ENCODE measurements at places on chromosomes 6 and 20. TPM values are rescaled to one million over a fixed set of nuclear protein-coding genes. Genes with fewer than 3 reads are reported as not detected.

DNA sequence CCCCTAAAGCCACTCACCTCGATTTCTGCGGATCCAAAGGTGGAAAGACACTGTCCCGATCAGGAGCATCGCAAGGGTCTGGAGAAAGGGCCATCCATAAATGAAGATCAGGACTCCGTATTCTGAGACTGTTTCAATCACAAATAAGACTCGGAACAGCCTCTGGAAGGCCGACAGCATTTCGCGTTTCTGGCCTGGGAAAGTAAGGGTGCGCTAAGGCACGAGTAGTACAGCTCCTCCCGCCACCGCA, 44.6 kb downstream of the DPPA5 start:
- DNase-seq, result no peak
- H3K27ac ChIP-seq, result peak overlapping the region; percentile 96
- peak overlapping the region; percentile 96 for H3K4me3 ChIP-seq
- peaks cover 35% of the 10 kb centered on the region for H3K4me1 ChIP-seq

DNA sequence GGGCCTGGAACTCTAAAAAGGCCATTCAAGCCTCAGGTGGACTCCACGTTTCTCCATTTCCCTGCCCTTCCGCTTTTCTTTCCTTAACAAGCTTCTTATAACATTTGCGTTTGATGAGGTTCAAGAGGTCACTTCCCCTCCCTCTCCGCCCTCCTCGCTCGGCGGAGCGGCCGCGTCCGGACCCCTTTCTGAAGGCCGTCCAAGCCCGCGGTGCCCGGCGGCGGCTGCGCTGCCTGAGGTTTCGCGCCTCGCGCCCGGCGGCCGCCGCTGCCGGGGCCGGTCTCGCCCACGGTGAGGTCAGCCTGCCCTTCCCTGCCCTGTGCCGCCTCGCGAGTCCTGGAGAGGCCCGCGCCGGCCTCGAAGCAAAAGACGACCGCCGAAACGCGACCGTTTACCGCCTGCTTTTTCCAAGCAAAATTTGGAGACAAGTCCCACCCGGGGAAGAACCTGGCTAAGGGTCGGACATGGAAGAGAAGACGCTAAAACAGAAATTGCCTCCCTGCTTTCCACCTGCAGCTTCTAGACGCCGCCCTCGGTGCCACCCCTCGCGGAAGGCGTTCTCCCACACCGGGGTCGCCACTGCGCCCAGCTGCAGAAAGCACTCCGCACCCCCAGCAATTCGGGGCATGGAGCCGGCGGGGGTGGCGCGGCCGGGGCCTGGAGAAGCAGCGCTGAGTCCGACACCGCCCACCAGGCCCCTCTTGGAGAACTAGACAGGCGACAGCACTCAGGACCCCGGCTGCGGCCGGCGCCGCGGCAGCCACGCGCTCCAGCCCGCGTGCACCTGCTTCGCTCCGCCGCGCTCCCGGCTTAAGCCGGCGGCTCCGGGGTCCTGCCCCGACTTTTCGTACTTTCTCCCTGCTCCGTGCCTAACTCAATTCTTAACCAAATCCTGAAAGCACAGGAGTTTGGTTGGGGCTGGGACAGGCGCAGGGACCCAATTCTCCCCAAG, 11.0 kb upstream of the FOXF2 start:
- peaks cover 93% of the 10 kb centered on the region for H3K27me3 ChIP-seq
- no peak overlapping the region for H3K4me3 ChIP-seq
- H3K4me1 ChIP-seq, result no peaks in the 10 kb centered on the region
- H3K27ac ChIP-seq, result no peak overlapping the region
- DNase-seq, result no peak
- no peaks in the 10 kb centered on the region for H3K36me3 ChIP-seq

- H3K27me3 ChIP-seq, result no peaks in the 10 kb centered on the region
- DNase-seq, result no peak
- peaks cover 31% of the 10 kb centered on the region for H3K4me1 ChIP-seq
- H3K36me3 ChIP-seq, result peaks cover 3% of the 10 kb centered on the region
- H3K4me3 ChIP-seq, result peak overlapping the region; percentile 13
- peak overlapping the region; percentile 64 for H3K27ac ChIP-seq
Measured at GRCh38 chr6:45677381-45678284, 299.9 kb upstream of the SUPT3H start.

DNA sequence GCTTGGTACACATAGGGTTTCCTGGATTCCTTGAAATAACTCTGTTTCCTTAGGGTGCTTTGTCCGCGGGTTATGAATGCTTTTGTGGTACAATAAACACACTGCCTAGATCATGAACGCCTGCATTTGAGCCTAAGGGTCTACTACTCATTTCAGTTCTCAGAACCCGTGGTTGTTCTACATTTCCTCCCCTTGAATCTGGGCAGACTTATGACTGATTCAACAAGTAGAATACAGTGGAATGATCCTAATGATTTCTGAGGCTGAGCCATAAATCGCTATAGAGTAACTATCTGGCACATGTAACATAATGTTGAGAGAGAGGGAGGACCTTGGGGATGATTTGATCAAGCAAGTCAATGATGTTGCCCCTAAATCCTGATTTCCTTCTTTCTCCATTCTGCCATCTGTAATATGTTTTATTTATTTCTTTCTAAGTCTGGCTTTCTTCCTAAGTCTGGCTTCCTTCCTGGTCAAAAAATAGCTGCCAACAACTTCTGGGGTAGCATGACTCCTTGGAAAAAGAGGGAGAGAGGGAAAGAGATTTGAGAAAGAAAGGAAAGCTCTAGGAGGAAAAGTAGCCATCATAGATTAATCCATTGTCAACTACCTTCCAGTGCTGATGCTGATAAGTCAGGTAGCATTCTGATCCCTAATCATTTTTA, 23.0 kb downstream of the ABRACL start:
- DNase-seq, result no peak
- H3K27ac ChIP-seq, result no peak overlapping the region
- H3K36me3 ChIP-seq, result peaks cover 4% of the 10 kb centered on the region
- no peaks in the 10 kb centered on the region for H3K27me3 ChIP-seq
- H3K4me3 ChIP-seq, result no peak overlapping the region

DNA sequence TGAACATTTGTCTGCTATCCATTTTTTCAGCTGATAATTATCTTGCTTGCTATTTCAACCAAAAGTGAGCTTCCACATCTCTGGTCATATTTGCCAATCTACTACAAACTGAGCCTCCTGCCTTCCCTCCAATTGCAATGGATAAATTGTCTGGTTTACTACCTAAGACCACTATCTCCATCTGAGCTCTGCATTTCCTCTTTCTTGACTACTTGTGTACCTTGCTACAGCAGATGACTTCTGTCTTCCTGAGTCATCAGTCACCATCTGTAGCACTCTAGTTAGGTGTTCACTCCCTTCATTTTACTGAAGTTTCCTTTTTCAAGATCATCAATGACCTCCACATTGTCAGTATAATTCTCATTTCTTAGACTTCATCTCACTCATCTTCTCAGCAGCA, 33.5 kb upstream of the PHIP start:
- H3K36me3 ChIP-seq, result no peaks in the 10 kb centered on the region
- DNase-seq, result no peak
- H3K27ac ChIP-seq, result no peak overlapping the region
- no peaks in the 10 kb centered on the region for H3K27me3 ChIP-seq

GRCh38 chr6:166087852-166088251, 79.8 kb downstream of the TBXT start:
- no peak overlapping the region for H3K27ac ChIP-seq
- peaks cover 18% of the 10 kb centered on the region for H3K27me3 ChIP-seq
- no peak for DNase-seq
- no peak overlapping the region for H3K4me3 ChIP-seq
- no peaks in the 10 kb centered on the region for H3K4me1 ChIP-seq
- no peaks in the 10 kb centered on the region for H3K36me3 ChIP-seq

- no peaks in the 10 kb centered on the region for H3K36me3 ChIP-seq
- peaks cover 76% of the 10 kb centered on the region for H3K4me1 ChIP-seq
- H3K27ac ChIP-seq, result peak within 1 kb of the TSS; percentile 92
- DNase-seq, result no peak
Measured at GRCh38 chr6:30686009-30686907, at the start of gene PPP1R18. TSS of gene PPP1R18 (minus strand) at chr6:30686645. CDS start at chr6:30686018, 627 bp downstream.

DNA sequence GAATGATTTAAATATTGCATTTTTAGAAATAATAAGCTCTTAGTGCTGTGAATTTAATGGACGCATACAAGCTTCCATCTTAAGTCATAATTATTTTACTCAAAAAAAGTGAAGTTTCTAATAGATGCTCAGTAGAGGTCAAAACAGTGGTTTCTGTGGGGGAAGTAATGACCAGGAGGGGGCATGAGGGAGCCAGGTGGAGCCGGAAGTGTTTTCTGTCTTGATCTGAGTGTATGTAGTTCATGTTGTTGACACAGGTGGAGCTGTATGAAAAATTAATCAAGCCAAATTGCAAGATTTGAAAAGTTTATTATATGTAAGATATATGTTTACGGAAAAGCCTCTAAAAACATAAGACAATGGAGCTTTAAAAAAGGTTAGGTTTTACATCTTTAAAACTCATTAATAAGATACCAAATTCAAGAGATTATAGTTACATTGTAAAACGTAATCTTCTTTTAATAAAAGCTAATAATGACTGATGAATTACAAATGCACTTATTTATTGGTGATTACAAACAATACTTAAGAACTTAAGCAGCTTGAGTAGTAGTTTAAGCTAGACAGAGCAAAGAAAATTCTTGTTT, 68.0 kb downstream of the PLAGL1 start:
- peaks cover 2% of the 10 kb centered on the region for H3K36me3 ChIP-seq
- DNase-seq, result no peak
- peaks cover 15% of the 10 kb centered on the region for H3K4me1 ChIP-seq
- no peak overlapping the region for H3K27ac ChIP-seq

GRCh38 chr20:3311623-3312022, 72.6 kb upstream of the SLC4A11 start:
- H3K4me1 ChIP-seq, result peaks cover 8% of the 10 kb centered on the region
- DNase-seq, result no peak
- H3K36me3 ChIP-seq, result peaks cover 32% of the 10 kb centered on the region

DNA sequence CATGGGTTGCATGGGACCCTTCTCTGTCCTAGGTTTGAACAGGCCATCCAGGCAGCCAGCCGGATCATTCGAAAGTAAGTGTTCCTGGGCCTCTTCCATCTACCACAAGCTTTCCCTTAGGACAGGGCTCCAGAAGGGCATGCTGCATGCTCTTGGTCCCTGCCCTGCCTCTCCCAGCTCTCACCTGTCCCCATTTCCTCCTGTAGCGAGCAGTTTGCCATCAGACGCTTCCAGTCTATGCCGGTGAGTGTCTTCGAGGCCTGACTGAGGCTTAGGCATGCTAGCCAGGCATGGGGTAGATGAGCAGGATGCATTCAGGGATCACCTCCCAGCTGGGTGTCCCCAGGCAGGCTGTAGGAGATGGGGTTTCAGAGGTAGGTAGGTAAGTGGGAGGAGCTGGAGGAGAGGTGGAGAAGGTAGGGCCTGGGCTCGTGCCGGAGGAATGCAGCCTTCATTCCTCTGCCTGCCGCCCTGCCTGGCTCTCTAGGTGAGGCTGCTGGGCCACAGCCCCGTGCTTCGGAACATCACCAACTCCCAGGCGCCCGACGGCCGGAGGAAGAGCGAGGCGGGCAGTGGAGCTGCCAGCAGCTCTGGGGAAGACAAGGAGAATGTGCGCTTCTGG, 4.3 kb downstream of the CDC25B start:
- peaks cover 41% of the 10 kb centered on the region for H3K4me1 ChIP-seq
- H3K27ac ChIP-seq, result peak overlapping the region; percentile 90
- H3K36me3 ChIP-seq, result peaks cover 20% of the 10 kb centered on the region
- no peak for DNase-seq
- no peaks in the 10 kb centered on the region for H3K27me3 ChIP-seq
- H3K4me3 ChIP-seq, result no peak overlapping the region

GRCh38 chr6:105210932-105211531, 31.2 kb upstream of the POPDC3 start:
- H3K27me3 ChIP-seq, result no peaks in the 10 kb centered on the region
- H3K27ac ChIP-seq, result no peak overlapping the region
- H3K36me3 ChIP-seq, result no peaks in the 10 kb centered on the region
- H3K4me1 ChIP-seq, result peaks cover 62% of the 10 kb centered on the region
- DNase-seq, result no peak
- H3K4me3 ChIP-seq, result no peak overlapping the region

GRCh38 chr6:170139531-170139930, 151.3 kb downstream of the DLL1 start:
- no peak overlapping the region for H3K27ac ChIP-seq
- H3K36me3 ChIP-seq, result no peaks in the 10 kb centered on the region
- H3K4me3 ChIP-seq, result no peak overlapping the region
- no peaks in the 10 kb centered on the region for H3K27me3 ChIP-seq
- DNase-seq, result peak; percentile 3
- H3K4me1 ChIP-seq, result no peaks in the 10 kb centered on the region

GRCh38 chr20:41110930-41111577, 26.3 kb upstream of the PLCG1 start:
- no peaks in the 10 kb centered on the region for H3K4me1 ChIP-seq
- H3K4me3 ChIP-seq, result no peak overlapping the region
- peaks cover 51% of the 10 kb centered on the region for H3K36me3 ChIP-seq
- H3K27ac ChIP-seq, result no peak overlapping the region
- no peaks in the 10 kb centered on the region for H3K27me3 ChIP-seq

GRCh38 chr6:154893917-154894316, 101.2 kb upstream of the TIAM2 start:
- H3K4me1 ChIP-seq, result peaks cover 11% of the 10 kb centered on the region
- DNase-seq, result no peak
- peaks cover 9% of the 10 kb centered on the region for H3K36me3 ChIP-seq
- peak overlapping the region; percentile 34 for H3K27ac ChIP-seq
- H3K4me3 ChIP-seq, result no peak overlapping the region
- H3K27me3 ChIP-seq, result no peaks in the 10 kb centered on the region

- no peak overlapping the region for H3K4me3 ChIP-seq
- no peaks in the 10 kb centered on the region for H3K36me3 ChIP-seq
- no peak for DNase-seq
- H3K27me3 ChIP-seq, result peaks cover 4% of the 10 kb centered on the region
Measured at GRCh38 chr6:147156799-147157382, 47.3 kb upstream of the STXBP5 start.

TMEM217 gene
- 2.0 TPM for total RNA-seq

WFDC12 gene
- not detected for total RNA-seq

RBPJL gene
- total RNA-seq, result not detected

VPS52 gene
- 69.6 TPM for total RNA-seq

CCM2L gene
- 0.16 TPM for total RNA-seq

LGSN gene
- total RNA-seq, result not detected

RNF39 gene
- not detected for total RNA-seq

SIRPD gene
- not detected for total RNA-seq

ENPP1 gene
- total RNA-seq, result 7.2 TPM

Measured in mesothelial cell of epicardium (in vitro differentiated cells).